MCF 10A (cell line): ENCODE measurements at places on chromosomes 2 and 18.

DNA sequence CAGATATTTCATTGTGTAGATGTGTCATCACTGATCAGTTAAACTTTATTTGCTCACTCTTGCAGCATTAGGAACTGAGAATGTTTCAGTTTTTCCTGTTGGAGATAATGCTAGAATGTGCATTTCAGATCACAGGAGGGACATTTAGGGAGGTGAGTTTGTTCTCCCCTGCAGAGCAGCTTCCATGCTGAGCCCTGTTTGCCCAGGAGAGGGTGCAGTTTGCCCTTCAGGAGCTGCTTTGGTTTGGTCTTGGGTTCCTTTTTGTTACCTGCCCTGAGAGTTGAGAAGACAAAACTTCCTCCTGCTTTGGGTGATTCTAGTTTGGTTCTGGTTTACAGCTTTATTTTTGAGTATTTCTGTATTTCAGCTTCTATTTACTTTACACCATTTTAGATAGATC, 49.9 kb downstream of the DGKD start:
- peak; percentile 76 for DNase-seq

DNA sequence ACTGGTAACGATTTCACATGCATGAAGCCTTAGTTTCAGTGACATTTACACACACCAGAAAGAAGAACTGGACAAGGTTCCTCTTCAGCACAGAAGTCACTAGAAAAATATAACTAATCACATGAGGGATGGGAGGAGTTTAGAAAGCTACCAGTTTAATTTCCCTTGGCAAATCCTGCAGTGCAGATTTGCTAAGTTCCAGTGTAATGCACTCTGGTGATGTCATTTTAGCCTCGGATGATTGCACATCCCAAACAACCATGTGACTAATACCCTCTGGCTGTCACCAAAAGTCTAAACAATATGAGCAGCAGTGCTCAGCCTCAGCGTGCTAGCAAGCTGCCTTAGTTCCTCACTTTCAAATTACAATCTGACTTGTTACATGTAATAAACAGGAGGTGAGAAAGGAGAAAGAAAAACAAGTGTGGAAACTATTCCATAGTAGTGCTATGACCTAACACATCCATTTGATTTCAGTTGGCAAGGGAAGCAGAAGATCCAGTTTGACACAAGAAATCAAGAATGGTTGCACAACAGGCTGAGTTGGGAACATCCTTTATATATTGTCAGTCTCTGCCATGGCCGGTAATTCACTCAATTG, 35.3 kb upstream of the PPP1CB start:
- DNase-seq: peak; percentile 90

- no peak for DNase-seq
Observed at GRCh38 chr18:35077937-35078336, 36.7 kb downstream of the MAPRE2 start.

DNA sequence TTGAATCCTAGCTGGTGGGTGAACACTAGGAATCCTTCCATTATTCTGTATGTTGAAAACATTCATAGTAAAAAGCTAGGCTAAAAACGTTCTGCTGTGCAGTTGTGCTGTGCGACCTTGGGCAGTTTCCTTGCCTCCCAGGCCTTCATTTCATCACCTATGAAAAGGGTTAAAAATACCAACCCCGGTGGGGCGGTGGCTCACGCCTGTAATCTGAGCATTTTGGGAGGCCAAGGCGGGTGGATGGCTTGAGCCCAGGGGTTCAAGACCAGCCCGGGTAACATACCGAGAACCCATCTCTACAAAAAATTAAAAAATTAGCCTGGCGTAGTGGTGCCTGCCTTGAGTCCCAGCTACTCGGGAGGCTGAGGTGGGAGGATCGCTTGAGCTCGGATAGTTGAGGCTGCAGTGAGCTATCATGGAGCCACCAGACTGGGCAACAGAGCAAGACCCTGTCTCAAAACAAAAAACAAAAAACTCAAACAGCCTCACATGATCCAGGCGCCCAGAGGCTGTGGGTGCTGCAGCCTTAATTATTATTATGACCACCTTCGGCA, 2.9 kb upstream of the RRM2 start:
- no peak for DNase-seq

DNA sequence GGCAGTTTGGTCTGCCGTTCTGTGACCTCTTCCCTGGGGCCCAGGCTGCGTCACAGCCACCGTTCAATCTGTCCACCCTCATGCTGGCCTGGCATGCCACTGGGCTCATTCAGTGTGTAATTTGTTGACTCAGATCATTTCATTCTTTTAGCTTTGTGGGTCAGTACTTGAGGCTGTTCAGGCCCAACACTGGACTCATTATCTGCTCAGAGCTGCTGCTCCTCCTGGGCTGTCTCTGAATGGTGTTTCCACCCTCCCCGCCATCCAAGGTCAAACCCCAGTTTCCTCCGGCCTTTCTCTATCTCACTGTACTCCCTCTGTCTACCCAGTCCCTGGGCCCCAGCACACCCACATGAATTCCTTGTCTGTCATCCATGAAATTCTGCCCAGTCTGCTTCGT, 152.4 kb upstream of the NCK2 start:
- no peak for DNase-seq

DNA sequence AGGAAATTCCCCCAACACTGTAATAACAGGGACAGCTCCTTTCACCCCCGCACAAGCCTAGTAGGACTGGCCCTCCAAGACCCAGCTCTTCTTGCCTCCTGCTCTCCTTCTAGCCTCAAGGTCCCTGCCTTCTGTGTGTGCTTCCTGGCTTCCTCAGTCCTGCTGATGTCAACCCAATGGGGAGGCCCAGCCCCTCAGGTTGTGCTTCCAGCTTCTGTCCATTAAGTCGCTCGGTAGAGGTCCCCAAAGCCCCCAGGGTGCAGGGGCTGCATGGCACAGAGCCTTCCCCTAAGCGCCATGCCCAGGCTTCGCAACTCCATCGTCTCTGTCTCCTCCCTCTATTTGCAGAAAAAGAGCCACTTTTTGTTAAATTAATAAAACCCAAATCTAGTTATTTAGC, 39.0 kb downstream of the BOK start:
- no peak for DNase-seq

DNA sequence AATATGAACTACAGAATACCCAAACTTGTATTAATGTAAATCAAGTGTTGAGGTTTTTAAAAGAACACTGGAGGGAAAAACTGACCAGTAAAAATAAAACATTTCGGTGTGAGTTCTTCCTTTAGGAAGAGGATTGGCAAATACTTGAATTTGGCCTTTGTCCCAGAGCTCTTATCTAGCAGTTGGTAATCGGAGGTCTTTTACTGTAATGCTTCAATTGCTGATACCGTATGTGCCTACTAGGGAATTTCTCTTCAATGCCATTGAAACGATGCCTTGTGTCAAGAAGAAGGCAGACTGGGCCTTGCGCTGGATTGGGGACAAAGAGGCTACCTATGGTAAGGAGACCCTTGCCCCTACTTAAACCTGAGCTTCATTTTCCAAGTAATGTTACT, 4.1 kb downstream of the RRM2 start:
- no peak for DNase-seq

DNA sequence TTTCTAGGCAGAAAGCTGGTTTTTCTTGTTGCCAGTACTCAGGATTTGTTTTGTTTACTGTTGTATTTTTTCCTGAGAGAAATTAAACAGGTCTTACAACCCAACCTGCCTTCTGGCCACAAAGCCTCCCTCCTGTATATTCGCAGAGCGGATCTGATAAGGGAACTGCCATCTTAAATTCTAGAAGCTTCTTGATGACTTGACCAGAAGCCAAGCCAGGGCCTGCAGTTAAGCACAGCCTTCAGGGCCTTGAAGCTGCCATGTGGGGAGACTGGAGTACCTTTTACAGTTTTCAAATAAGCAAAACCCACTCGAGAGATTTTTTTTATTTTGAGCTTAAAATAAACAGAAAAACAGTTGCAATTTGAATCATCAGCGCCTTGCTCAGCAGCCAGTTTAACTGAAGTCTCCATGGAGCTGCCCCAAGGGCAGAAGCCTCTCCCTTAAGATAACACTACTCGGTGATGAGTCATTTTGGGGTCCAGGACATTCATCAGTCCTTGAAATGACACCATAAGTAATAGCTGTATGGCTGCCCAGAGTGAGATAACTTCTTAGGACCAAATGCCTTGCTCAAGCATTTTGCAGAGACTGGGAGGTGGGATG, 51.5 kb upstream of the PHLPP1 start:
- DNase-seq: peak; percentile 83

DNA sequence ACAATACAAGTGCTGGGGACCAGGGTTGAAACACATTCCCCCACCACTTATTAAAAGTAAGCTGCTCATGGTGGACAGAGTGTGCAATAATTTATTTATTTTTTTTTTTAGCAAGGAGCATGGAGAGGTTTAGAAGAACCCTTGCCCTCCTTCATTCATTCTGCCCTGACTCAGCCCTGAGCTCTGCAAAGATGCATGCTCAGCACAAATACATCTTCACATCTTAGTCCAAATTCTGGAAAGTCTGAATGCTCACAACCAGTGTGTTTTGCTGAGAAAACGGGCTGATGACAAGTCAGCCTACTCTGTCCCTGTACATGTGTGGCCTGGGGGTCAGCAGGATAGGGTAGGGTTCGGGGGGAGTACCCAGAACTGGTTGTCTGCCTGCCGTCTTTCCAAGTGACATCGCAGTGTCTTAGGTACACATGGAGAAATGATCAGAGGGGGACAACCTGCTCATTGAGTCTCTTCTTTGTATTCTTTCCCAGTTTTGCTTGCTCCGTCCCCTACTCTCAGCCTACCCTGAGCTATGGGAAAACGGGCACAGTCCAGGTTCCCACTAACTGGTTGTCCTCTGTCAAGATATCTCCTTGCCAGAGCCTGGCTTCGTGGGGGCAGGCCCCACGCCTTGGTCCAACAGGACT, 76.4 kb downstream of the ADD2 start:
- no peak for DNase-seq

DNA sequence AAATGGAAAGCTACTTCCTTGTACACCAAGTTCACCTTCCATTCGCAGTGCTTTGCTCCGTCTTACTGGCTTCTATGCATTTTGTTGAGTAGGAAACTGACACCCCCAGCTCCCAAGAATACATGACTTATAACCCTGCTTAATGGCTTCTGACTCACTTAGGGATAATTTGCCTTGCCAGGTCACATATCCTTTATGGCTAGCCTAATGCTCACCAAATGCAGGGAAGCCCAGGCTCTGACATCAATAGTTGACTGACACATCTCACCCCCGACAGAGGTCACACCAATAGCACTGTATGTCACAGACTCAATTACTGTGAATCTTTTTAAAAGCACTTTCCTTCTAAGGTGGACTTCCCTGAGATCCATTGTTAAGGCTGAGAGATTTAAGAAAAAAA, 147.2 kb downstream of the DTNA start:
- no peak for DNase-seq

DNA sequence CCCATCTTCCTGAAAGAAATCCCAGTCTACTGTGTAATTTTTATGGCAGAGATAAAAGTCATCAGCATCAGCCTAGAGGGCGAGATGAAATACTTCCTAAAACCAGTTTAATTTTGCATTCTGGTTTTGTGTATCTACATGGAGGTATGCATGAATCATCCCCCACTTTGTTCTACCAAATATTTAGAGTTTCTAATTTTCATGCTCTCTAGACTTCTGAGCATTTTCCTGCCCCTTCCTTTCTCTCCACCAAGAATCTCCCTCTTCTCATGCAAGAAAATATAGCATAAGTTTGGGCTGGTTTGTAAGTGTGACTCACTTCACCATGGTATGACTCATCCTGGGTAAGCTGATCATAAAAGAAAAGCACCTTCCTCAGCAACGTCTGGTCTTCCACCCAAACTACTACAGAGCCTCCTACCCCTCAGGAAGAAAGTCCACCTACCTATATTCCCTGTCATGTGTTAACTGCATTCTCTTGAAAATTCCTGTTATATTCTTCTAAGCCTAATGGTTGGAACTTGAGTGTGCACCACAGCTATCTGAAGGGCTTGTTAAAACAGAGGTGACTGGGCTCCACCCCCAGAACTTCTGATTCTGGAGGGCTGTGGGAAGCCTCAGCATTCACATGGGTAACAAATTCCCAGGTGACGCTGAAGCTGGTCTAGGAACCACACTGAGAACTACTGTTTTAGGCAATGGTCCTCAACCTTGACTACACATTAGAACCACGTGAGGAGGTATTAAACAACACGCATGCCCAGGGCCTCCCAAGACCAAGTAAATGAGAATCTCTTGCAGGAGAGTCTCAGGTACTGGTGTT, 37.4 kb upstream of the RAPGEF4 start:
- peak; percentile 85 for DNase-seq

DNA sequence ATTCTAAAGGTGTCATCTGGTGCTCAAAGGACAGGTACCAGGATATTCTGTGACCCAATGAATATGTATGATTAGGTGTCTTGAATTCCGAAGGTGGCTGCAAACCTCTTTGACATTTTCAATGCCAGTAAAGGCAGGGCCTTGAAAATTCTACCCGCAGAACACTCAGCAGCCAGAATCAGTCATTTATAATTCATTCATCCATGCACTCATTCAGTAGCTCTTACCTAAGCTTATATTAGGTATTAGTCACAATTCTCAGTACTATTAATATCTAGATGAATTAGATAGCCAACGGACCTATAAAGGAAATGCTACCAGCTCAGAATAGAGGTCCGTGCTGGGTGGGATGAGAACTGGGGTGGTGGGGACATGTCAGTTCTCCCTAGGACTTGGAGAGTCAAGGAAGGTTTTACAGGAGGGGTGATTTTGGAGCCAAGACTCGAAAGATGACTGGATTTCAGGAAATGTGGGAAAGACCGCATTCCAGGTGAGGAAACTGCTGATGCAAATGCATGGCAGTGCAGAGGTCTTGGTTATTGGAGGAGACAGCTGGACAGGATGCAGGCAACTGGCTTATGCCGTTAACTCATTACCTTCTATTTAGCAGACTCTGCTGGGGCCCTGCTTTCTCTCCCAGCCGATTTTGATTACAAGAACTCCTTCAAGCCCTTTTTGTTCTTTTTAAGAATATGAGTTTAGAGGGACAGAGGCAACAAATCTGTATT, 7.2 kb downstream of the TRIB2 start:
- DNase-seq: no peak

- no peak for DNase-seq
Observed at GRCh38 chr2:24642351-24642750, 150.8 kb downstream of the PTRHD1 start.

DNA sequence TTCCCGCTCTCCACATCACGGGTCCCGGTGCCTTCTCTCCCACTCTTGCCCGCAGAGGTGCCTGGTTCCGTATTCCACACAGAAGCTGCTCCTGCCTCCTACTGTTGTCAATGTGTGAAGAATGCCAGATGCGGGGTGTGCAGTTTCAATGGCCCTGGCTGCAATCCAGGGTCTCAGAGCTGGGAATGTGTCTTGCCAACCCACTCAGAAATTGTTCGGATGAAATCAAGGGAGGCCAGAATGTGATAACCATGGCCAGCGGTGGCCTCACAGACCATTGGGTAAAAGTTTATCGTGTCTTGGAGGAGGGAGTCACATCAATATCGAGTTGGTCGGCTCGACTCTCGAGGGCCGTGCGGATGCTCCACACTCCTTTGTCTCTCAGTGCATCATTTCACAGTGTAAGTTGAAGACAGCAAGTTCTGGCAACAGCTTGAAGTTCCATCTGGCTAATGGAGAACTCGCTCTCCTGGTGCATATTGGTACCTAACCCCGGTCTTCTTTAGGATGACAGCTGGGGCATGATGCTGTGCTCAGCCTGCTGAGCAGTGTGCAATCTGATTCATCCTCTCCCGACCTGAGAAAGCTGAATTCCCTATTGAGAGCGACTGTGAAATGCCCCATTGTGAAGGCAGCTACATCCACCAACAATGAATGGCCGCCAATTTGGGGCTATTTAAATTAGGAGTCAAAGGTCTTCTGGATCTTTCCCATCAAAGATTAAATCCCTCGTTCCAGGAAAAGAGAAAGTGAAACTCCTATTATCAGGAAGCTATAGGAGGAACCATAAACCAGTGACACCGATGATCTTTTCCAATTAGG, 389.0 kb downstream of the SOX11 start:
- no peak for DNase-seq
